Astrocyte (in vitro differentiated cells and primary cell): ENCODE measurements at places on chromosomes 6 and 20.
A peak's percentile ranks its signal among the peaks of the same experiment; 100 is the strongest.

GRCh38 chr6:37624606-37625574 is 72.8 kb downstream of the MDGA1 start:
- DNase-seq = no peak

DNA sequence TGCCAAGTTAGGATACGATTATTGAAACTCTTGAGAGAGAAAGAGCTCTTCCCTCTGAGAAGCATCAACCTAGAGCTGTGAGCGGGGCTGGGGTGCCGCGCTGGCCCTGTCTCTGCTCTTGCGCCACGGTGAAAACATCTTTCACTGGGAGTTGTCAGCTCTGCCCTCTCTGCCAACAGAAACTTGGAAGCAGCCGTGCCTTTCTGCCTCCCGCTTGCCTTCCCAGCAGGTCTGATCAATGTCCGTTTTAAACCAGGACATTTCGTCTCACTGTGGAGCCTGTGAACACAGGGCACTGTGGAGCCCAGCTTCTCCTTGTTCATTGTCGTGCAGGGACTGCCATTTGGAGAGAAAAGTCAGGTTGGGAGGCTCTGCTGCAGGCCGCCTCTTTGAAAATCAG is 249.2 kb upstream of the PMEPA1 start:
- DNase-seq = no peak

- no peak for DNase-seq
Observed at GRCh38 chr6:168147205-168147738, 68.3 kb upstream of the FRMD1 start.

GRCh38 chr20:37856932-37857660 is 45.8 kb upstream of the VSTM2L start:
- peak; percentile 70 for DNase-seq

- no peak for DNase-seq
Observed at GRCh38 chr6:143356101-143356880, 94.2 kb downstream of the ADAT2 start.

GRCh38 chr6:35755278-35755924 is 18.6 kb downstream of the ARMC12 start:
- DNase-seq = no peak

DNA sequence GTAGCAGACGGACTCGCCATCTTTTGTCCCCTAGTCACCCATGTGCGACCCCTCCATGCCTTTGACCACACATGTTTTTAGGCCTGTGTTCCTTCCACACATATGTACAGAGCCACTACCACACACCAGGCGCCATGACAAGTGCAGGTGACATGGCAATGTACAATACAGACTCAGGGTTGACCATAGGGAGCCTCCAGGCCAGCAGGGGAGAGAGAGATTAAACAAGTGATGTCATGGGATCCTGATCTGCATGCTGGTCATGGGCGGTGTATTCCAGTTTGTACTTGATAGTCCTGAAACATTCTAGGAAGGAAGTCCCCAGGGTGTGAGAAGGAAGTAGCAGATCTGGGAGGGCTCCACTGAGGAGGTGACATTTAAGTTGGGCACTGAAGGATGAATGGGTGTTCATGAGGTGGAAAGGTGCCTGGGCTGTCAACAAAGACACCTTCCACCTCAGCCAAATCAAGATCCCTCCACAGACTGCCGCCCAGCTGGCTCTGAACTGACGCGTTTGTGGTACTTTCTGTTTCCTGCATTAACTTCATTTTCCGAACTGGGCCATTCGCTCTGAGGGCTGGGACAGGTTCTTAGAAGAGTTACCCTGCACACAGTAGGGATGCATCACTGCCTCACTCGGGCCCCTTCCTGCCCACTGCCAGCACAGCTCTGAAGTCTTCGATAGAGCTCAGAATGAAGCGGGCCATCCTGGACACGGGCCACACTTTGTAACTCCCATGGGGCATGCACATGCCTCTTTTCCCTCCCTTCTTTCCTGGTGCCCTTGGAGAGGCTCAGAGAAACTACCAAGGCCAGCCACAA is 94.0 kb downstream of the NOL4L start:
- no peak for DNase-seq

GRCh38 chr6:147223736-147224135 is 19.5 kb downstream of the STXBP5 start:
- DNase-seq = no peak

DNA sequence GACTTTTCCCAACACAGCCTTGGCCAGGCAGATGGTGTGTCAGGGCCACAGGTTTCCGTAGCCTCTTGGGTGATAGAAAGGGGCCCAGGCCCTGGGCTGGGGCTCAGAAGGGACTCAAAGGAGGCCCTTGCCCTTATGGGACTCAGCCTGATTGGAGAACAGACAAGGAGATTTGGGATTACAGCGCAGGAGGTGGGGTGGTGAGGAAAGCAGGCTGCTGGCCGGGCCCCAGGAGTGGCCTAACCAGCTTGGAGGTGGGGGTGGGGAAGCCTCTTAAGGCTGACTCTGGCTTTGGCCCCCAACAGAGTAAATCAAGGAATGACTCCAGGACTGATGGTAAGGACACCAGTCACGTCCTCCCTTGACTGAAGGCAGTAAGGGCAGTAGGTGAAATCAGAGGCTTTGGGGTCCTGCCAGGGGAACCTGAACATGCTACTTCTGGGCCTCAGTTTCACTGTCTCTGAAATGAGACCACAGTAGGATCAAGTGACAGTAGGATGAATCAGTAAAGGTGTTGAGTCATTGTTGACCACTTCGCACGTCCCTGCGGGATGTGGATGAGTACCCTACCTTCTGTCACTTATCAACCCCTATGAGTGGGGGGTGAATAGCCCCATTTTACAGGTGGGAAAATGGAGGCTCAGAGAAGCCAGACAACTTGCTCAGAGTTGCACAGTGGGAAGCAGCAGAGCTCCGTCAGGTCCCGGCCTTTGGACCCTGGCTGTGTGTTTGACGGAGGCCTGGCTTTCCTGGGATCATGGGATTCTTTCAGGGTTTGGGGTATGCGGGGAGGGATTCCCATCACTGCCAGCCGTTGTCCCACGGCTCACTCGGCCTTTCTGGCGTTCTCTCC is 4.5 kb downstream of the SNAI1 start:
- peak; percentile 56 for DNase-seq

DNA sequence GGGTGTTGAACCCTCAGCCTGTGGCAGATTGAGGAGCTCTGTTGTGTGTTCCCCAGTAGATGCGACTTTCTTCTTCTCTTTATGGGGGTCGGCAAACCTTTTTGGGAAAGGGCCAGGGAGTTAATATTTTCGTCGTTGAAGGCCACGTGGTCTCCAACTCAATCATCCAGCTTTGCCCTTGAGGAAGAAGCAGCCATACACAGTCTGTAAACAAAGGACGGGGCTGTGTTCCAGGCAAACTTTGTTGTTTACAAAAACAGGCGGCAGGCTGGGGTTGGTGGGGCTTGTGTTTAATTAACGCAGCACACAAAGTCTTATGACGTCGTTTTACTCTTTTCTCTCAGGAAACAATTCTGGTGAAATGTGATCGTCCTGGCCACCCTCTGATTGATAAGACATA is 20.2 kb downstream of the KIF25 start:
- DNase-seq = no peak

- peak; percentile 68 for DNase-seq
Observed at GRCh38 chr6:84457276-84457675, 229.8 kb upstream of the CEP162 start.
